ENCODE measurements at places on chromosomes 7 and 10.
A peak's percentile ranks its signal among the peaks of the same experiment; 100 is the strongest.

DNA sequence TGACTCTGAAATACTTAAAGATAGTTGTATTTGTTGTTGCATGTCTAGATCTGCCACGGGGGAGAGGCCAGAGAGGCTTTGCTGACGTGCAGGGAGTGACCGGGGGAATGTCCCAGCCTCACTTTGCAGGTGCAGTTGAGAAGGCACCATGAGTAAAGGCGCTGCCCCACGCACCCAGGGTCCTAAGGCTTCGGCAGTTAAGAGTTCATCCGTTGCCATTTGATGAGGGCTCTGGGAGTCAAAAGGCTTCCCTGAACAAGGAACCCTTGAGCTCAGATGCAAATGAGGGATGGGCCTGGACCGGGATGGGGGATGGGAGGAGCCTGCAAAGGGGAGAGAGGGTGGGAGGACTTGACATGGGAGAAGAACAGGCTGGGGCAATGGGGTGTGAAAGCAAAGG lies 20.4 kb downstream of the PPP2R2D start:
- H3K27ac ChIP-seq = no peak overlapping the region
- H3K36me3 ChIP-seq = no peaks in the 10 kb centered on the region
- no peak overlapping the region for H3K4me3 ChIP-seq
- DNase-seq = no peak
- no peaks in the 10 kb centered on the region for H3K4me1 ChIP-seq
- H3K27me3 ChIP-seq = no peaks in the 10 kb centered on the region

DNA sequence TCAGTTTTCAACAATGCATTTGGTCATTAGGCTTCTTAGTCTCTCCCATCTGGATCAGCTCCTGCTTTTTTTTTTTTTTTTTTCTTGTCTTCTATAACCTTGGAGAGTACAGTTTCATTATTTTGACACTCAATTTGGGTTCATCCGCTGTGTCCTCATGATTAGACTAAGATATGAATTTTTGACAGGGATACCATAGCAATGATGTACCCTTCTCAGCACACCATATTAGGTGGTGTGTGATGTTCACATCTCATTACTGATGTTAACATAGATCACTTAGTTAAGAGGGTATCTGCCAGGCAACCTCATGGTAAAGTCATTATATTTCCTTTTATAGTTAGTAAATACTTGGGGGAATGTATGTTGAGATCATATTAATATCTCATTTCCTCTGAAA lies 445.5 kb upstream of the IGFBP3 start:
- DNase-seq = no peak
- H3K27me3 ChIP-seq = no peaks in the 10 kb centered on the region
- no peak overlapping the region for H3K4me3 ChIP-seq
- H3K4me1 ChIP-seq = peaks cover 8% of the 10 kb centered on the region
- no peak overlapping the region for H3K27ac ChIP-seq

DNA sequence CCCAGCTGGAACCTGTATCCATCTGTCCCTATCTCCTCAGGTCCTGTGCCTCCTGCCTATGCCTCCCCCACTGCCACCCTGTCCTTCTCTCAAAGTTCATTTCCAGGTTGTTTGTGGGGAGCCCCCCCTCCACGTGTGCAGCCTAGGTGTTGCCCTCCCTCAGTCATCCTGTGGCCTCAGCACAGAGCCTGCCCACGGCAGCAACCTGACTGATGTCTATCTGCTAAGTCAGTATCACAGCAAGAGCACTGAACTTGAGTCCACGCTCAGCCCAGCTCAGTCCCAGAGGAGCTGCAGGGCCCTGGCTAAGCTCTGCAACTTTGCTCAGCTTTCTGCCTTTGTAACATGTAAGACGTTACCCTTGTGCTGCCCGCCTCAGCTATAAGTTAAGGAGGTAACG lies 28.7 kb downstream of the FAM53B start:
- peak; percentile 31 for DNase-seq
- no peak overlapping the region for H3K4me3 ChIP-seq
- no peaks in the 10 kb centered on the region for H3K36me3 ChIP-seq
- H3K27ac ChIP-seq = no peak overlapping the region

- peak; percentile 89 for DNase-seq
- H3K27me3 ChIP-seq = no peaks in the 10 kb centered on the region
- H3K36me3 ChIP-seq = no peaks in the 10 kb centered on the region
- no peaks in the 10 kb centered on the region for H3K4me1 ChIP-seq
- H3K27ac ChIP-seq = no peak overlapping the region
- no peak overlapping the region for H3K4me3 ChIP-seq
Observed at GRCh38 chr10:103592186-103593021, 98.9 kb downstream of the NEURL1 start.

DNA sequence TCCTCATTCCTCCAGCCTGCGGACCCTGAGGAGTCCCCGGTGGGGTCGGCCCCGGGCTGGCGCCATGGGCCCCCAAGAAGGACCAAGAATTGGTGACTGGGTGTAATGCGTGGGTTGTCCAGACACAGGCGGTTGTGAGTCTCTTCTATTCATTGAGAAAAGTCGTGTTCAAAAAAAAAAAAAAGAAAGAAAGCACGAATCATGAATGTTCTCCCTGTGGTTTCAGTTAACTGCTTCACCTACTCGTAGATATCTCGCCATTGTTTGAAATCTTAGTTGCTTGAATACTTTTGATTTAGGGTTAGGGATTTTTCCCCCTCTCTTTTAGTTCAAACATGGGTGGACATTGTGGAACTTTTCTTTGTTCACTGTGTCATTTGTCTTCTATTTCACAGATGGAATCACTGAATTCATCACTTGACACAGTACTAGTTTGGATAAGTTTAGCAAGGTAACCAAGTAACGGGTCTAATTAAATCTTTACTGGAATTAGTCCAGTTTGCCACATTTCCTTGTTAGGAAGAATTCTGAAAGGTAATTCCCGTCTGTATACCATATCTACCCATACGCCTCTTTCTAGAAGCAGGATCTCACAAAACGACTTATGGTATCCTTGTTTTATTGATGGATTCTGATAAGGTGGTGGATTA lies 775 bp downstream of the STARD3NL start:
- peak overlapping the region; percentile 90 for H3K27ac ChIP-seq
- peaks cover 21% of the 10 kb centered on the region for H3K4me1 ChIP-seq
- peak overlapping the region; percentile 94 for H3K4me3 ChIP-seq

- H3K27me3 ChIP-seq = no peaks in the 10 kb centered on the region
- no peak for DNase-seq
- no peak overlapping the region for H3K27ac ChIP-seq
Observed at GRCh38 chr7:24054236-24054635, 229.8 kb upstream of the NPY start.

GRCh38 chr10:132164761-132165278 lies 21.9 kb upstream of the DPYSL4 start:
- peaks cover 2% of the 10 kb centered on the region for H3K27me3 ChIP-seq
- no peak overlapping the region for H3K4me3 ChIP-seq
- no peaks in the 10 kb centered on the region for H3K36me3 ChIP-seq
- no peaks in the 10 kb centered on the region for H3K4me1 ChIP-seq
- DNase-seq = no peak
- no peak overlapping the region for H3K27ac ChIP-seq

DNA sequence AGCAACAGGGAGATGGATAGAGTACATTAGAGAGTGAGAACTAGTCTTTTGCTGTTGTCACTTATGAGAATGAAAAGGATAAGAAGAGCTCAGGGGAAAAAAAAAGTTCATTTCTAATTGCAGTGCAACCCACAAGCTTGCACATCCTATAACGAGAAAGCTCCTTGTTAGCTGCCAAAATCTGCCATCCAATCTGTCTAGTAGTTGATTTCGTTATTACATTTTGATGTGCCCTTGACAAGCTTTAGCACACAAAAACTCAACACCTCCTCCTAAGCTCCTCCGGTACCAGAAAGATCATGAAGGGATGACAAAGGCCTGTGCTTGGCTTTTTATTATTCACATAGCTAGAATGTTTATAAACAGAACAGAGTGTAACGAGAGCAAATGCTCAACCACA lies 519.4 kb downstream of the SUGCT start:
- no peak overlapping the region for H3K27ac ChIP-seq
- peaks cover 14% of the 10 kb centered on the region for H3K4me1 ChIP-seq
- DNase-seq = no peak
- no peaks in the 10 kb centered on the region for H3K27me3 ChIP-seq
- H3K36me3 ChIP-seq = no peaks in the 10 kb centered on the region

GRCh38 chr7:45088146-45088701 lies 545 bp downstream of the NACAD start:
- H3K27me3 ChIP-seq = peaks cover 9% of the 10 kb centered on the region
- no peak overlapping the region for H3K4me3 ChIP-seq
- H3K4me1 ChIP-seq = peaks cover 3% of the 10 kb centered on the region
- DNase-seq = peak; percentile 82
- H3K27ac ChIP-seq = no peak overlapping the region

- H3K4me3 ChIP-seq = no peak overlapping the region
- H3K27ac ChIP-seq = no peak overlapping the region
- H3K27me3 ChIP-seq = no peaks in the 10 kb centered on the region
Observed at GRCh38 chr7:67022511-67022910, 25.9 kb downstream of the TYW1 start.

DNA sequence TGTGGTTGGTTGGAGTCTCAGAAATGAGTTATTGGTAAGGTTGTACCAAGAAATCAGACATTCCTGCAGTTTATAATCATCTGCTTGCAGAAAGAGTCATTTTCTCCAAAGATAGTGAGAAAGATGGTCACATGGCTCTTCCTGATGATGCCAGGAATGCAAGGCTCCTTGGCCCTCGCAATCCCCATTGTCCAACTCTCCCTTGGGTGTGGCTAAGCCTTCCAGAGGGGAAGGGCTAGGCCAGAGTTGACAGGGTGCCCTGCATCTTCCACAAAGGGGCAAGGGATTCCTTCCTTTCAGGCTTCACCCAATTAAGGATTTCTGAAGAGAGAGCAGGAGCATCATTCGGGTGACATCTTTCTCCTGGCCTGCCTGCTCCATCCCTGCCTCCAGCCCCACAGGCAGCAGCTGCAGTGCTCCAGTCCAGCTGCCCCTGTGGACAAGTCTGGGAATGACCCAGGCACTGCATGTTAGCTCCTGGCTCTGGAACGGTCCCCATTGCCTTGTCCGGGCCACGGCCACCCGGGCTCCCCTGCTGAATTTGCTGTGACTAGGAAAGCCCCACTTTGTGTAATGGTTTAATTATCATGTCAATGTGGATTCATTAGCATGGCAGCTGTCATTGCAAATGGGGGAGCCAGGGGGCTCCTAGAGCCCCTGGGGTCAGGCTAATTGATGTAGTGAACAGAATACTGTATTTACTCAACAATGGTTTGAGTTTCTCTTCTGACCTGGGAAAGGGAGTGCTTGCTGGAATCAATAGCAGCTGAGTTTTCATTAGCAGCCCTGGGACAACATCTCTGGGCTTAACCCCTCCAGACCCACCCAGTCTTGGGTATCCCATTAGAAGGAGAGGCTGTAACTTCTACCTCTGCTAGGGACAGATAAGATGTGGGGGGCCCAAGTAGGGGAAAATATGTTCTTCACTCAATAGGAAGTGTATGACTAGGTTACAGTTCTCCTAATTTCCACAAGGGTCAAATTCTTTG lies 112.6 kb upstream of the TBX20 start:
- H3K4me3 ChIP-seq = no peak overlapping the region
- no peaks in the 10 kb centered on the region for H3K36me3 ChIP-seq
- no peak for DNase-seq

GRCh38 chr10:58820386-58820785 lies 307.7 kb downstream of the BICC1 start:
- H3K4me3 ChIP-seq = no peak overlapping the region
- H3K4me1 ChIP-seq = peaks cover 30% of the 10 kb centered on the region
- H3K27me3 ChIP-seq = no peaks in the 10 kb centered on the region

GRCh38 chr7:29815181-29816105 lies 9.1 kb downstream of the WIPF3 start:
- H3K4me3 ChIP-seq = no peak overlapping the region
- no peaks in the 10 kb centered on the region for H3K36me3 ChIP-seq
- H3K4me1 ChIP-seq = no peaks in the 10 kb centered on the region
- no peak for DNase-seq
- no peak overlapping the region for H3K27ac ChIP-seq

GRCh38 chr7:45001138-45001694 lies 1.2 kb downstream of the CCM2 start:
- peaks cover 11% of the 10 kb centered on the region for H3K4me1 ChIP-seq
- peak; percentile 79 for DNase-seq
- no peaks in the 10 kb centered on the region for H3K27me3 ChIP-seq
- peak overlapping the region; percentile 77 for H3K4me3 ChIP-seq

GRCh38 chr7:4638781-4639575 lies 43.1 kb upstream of the FOXK1 start:
- H3K27me3 ChIP-seq = no peaks in the 10 kb centered on the region
- H3K4me1 ChIP-seq = peaks cover 5% of the 10 kb centered on the region
- no peak overlapping the region for H3K4me3 ChIP-seq
- no peaks in the 10 kb centered on the region for H3K36me3 ChIP-seq

DNA sequence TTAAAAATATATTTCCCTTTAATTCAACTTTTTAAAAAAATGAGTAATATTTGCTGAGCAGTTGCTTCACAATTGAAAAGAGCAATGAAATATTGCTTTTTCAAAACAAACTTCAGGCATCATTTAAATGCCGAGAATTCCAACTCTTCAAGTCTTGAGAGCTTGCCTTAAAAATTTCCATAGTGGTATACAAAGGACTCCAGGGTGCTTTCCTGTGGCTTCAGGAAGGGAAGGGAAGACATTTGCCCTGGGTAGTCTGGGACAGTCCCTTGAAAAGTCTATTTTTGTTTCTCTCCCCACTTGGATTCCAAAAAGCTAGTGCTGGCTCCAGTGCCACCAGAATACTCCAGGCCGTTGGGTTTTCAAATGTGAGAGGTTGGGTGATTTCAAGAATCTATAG lies 71.7 kb downstream of the HYCC1 start:
- H3K4me1 ChIP-seq = peaks cover 7% of the 10 kb centered on the region
- peaks cover 18% of the 10 kb centered on the region for H3K36me3 ChIP-seq
- no peak overlapping the region for H3K4me3 ChIP-seq
- no peak for DNase-seq
- no peaks in the 10 kb centered on the region for H3K27me3 ChIP-seq

DNA sequence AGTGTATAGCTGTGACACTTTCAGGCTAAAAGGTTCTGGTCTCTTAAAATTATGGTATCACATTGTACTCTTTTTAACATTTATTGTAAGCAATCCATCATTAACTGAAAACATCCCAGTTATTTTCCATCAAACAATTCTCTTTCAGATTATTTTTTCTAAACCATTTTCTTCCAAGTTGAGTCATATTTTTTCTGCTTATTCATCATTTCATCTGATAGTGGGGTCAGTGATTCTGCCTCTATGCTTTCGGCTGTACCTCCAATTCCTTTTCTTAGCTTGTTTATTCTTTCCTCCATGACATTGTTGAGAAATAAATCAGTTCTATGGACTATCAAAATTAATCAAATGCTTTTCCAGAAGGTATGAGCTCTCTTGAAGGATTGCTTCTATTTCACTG lies 609 bp upstream of the PNLIP start:
- peak; percentile 19 for DNase-seq
- no peaks in the 10 kb centered on the region for H3K4me1 ChIP-seq
- no peaks in the 10 kb centered on the region for H3K36me3 ChIP-seq
- H3K27ac ChIP-seq = no peak overlapping the region
- H3K4me3 ChIP-seq = no peak overlapping the region

DNA sequence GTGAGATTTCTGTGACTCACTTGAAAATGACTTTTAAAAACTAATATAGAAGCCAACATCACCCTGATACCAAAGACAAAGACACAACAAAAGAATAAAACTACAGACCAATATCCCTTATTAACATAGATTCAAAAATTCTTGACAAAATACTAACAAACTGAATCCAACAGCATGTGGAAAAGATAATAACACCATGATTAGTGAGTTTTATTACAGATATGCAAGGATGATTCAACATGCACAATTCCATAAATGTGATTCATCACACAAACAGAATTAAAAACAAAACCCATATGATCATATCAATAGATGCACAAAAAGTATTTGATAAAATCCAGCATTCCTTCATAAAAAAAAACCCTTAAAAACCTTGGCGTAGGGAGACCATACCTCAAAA lies 6.5 kb downstream of the MGAM start:
- no peaks in the 10 kb centered on the region for H3K27me3 ChIP-seq
- H3K4me3 ChIP-seq = no peak overlapping the region
- peaks cover 9% of the 10 kb centered on the region for H3K4me1 ChIP-seq
- no peaks in the 10 kb centered on the region for H3K36me3 ChIP-seq

Data from osteoblast (primary cell).